Head of caudate nucleus (tissue), 42 donors: ENCODE measurements at places on chromosomes 6 and 20.
A peak's percentile ranks its signal among the peaks of the same experiment; 100 is the strongest.

- DNase-seq, result no peak
Observed at GRCh38 chr6:107128175-107128574, 12.9 kb upstream of the BEND3 start.

- DNase-seq, result no peak
Observed at GRCh38 chr20:53631909-53632662, 38.4 kb upstream of the ZNF217 start.

DNA sequence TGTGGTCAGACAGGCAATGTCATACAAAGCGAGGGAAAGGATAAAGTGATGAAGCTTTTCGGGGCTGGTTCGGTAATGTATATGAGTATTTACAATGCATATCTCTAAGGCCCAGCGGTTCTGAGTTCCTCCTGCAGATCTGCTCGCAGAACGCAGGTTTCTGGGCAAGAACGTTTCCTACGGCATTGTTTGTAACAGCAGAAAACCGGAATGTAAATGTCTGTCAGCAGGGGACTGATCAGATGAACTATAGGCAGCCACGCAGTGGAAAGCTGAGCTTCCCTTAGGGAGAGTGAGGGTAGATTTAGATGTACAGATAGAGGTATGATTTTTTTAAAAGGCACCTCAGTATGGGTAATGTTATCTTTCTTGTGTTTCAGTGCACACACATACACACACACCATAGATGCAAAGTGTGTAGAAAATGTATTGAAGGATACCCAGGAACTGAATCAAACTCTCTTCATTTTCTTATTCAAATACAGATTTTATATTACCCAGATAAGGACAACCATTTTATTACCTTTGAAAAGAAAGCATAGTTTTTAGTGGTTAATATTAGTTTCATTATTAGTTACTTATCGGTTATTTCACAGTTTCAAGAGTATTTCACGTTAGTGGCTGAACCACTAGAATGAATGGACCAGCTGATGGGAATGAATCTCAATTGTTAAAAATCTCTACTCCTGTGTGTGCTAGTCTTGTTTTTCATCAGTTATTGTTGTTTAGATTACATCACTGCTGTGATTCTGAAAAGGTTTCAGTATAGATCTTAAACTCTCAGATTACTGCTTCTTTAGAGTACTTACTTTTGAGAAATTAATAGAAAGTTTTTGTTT lies 56.2 kb downstream of the SNX9 start:
- DNase-seq, result no peak

DNA sequence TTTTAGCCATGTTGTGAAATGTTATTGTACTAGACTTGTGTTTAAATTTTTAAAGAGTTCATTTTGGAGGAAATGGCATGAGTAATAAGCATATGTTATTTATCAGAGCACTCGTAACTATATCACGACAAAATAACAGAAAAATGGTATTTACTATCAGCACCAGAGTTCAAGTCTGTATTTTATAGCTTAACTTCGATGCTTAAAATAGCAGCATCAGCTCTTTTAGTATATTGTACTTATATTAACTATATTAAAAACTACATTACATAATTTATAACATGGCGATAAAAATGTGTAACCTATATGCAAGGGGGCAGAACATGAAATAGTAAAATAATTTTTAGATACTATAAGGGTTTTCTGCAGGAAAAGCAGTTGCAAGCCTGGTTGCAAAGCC lies 52.9 kb downstream of the ABRACL start:
- no peak for DNase-seq

DNA sequence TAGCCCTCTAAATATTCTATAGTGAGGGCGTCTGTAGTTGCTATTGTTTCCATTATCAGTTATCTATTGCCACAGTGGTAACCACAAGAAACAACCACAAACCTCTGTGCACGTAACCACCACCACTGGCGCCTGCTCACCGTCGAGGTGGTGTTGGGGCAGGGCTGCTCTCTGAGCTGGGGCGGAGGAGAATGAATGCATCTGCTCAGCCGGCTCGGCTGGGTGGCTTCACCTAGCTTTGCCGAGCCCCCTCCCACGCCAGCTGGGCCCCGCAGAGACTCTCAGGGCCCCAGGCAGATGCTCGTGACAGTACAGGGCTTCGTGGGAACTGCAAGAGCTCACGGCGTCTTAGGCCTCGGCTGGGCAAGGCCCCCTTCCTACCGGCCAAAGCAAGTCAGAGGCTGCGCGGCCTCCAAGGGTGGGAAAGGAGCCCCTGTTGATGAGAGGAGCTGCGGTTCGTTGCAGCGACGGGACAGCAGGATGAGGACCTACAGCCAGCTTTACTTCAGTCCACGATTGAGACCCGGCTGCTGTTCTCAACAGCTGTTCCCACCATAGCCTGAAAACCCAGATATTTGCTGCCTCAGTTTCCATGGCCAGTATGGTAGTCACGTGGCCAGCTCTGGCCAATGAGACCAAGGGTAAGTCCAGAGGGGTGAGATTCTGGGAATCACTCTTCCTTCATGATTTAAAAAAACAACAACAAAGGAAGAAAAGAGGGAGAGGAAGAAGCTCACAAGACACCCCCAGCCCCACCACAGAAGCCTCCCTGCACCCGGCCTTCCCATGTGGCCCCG lies 120.2 kb upstream of the AFDN start:
- DNase-seq, result no peak

GRCh38 chr20:330233-331149 lies 5.1 kb downstream of the SOX12 start:
- peak; percentile 80 for DNase-seq

- peak; percentile 28 for DNase-seq
Observed at GRCh38 chr20:965956-966355, 36.2 kb downstream of the RSPO4 start.

- DNase-seq, result no peak
Observed at GRCh38 chr6:53306819-53307347, 41.9 kb downstream of the ELOVL5 start.

DNA sequence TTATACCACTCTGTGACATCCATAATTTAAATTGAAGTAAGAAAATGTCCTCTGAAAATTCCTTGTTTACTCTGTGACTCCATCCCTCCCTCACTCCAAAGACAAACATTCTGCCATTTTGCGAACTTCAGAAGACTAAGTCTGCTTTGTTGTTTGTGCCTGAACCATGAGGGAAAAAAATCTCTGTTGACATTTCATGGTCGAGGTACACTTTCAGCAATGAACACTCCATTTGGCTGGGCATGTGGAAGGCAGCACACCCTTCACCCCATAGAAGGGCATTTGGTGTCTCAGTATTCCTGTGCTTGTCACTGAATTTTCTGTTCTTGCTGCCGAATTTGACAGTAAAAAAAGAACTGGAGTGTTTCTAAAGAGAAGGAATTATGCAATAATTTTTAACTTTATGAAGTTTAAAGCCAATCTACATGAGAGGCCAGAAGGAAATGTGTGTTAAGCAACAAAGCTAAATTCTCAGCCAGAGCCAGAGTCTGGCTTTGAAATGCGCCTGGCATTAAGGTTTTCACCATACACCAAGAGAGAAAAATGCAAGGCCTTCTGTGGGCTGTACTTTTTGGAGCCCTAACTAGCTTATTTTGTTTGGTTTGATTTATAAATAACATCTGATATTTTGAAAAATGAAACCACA lies 4.7 kb upstream of the PBOV1 start:
- no peak for DNase-seq

- DNase-seq, result no peak
Observed at GRCh38 chr6:158780988-158781691, 38.0 kb downstream of the EZR start.

GRCh38 chr20:37981568-37981967 lies 51.7 kb downstream of the TTI1 start:
- DNase-seq, result no peak
